ENCODE measurements at places on chromosomes 5 and 9.

GRCh38 chr9:117458066-117458465 is 43.2 kb upstream of the ASTN2 start:
- no peak for DNase-seq

- no peak for DNase-seq
These were observed 399.3 kb upstream of the CDH9 start for GRCh38 chr5:27437594-27438200.

- no peak for DNase-seq
These were observed 61.1 kb upstream of the UNC5A start for GRCh38 chr5:176748967-176749935.

- DNase-seq: peak; percentile 58
These were observed 105.2 kb downstream of the SH3TC2 start for GRCh38 chr5:148957591-148958202.

GRCh38 chr9:21801683-21802417 is 586 bp upstream of the MTAP start:
- DNase-seq: peak; percentile 62

- no peak for DNase-seq
These were observed 61.7 kb upstream of the SHB start for GRCh38 chr9:38130724-38131123.

- no peak for DNase-seq
These were observed 416.3 kb downstream of the PIK3R1 start for GRCh38 chr5:68631884-68632283.

DNA sequence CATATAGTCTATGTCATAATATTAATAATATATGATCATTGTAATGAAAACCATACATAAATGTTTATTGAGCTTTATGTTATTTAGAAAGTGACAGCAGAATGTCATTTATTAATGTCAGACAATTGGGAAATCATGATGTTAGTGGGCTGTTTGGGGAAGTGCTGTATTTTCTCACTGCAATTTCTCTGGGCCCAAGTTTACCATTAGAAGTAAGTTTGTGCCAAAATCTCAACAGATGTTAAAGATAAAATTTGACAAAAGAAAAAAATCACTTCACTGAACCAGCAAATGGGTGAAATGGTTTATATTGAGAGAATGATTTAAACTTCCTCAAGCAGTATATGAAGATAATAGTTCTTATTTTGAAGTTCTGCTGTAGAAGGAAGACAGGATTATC is 433.2 kb upstream of the SMARCA2 start:
- DNase-seq: no peak

DNA sequence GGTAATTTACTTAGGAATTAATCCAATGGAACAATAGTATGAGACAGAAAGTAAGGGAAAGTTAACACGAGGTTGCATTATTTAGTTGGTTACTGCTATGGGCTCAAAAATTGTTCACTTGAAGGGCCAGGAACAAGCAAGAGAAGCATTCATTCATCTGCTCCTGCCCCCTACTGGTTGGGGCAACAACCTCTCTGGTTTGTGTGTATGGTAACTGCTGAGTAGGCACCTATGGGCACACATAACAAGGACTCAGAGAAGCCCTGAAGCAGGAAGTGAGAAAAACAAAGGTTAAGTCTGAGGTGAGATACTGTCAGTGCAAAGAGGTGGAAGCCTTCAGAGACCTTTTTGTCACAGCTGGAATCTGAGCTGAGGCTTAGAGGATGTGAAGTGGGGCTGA is 34.4 kb upstream of the RANBP6 start:
- DNase-seq: no peak

- DNase-seq: no peak
These were observed 436.5 kb upstream of the SLC30A5 start for GRCh38 chr5:68657055-68657961.

DNA sequence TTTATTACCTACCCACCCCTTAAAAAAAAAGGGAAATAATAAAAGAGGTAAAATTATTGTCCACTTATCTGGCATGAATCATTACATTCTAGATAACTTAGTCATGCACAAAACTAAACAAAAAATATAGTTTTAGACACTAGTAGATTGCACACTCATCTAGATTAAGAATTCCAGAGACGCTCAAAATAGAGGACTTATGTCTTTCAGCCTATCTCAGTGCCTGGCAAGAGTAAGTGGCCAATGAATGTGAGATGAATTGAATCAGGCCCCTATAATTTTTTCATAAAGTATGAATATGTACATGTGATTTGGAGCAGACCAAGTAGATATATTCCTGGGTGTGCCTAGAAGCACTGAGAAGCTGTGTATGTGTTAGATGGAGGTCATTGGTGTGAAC is 2.0 kb upstream of the RXFP3 start:
- DNase-seq: no peak

DNA sequence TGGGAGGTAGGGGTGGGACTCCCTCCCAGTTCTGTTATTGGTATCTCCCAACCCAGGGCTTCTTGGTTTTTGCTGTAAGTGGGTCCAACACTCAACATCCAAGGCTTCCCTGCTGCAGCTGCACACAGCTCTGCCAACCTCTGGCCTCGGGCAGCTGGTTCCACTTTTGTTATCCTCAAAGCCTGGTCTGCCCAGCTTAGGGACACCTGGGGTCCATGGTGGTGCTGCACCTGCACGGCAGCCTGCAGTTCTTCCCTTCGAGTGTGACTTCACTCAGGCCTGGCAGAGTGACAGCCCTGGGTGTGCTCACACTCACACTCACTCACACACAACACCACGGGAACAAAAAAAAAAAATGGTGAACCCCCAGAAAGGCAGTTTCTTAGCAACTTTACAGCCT is 15.3 kb upstream of the SAP30L start:
- no peak for DNase-seq

DNA sequence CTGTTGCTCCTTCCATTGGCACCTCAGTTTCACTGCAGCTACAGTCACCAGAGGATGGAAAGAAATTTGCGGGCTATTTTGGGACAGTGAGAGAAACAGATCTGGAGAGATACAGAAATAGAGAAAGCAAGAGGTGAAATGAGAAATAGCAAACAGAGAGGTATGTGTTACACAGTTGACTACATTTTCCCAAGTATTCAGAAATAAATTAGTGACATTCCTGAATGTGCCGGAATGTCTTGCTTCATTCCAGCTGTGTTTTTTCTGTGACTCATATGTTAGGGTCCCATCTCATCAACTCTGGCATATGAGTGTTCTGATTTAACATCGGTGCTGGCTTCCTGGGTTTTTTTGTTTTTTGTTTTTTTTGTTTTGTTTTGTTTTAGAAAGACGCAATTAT is 63.8 kb upstream of the ZNF462 start:
- DNase-seq: peak; percentile 76

DNA sequence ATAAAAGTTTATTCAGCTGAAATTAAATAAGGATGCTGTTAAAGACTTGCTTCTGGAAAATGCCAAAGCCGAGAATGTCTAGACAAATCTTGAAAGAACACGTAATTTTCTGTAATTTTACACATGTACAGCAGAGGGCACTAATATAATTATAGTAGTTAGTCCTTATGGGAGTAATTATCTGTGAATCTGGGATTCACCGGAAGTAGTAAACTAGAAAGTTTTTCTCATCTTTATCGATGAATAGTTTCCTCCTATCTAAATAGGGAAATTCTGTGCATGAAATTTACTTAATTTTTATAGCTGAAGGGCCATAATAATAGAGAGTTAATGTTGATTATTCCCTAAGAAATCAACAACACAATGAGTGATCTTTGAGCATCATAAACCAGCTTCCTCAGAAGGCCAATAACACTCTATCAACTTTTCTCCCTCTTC is 18.4 kb upstream of the CNTLN start:
- DNase-seq: peak; percentile 5

GRCh38 chr5:177006265-177006972 is at the start of gene UIMC1:
TSS of gene UIMC1 (minus strand) at chr5:177006779. CDS start at chr5:176982615, 24,164 bp downstream.
- DNase-seq: peak; percentile 94

- DNase-seq: no peak
These were observed 29.5 kb downstream of the ZFYVE16 start for GRCh38 chr5:80437326-80437725.

DNA sequence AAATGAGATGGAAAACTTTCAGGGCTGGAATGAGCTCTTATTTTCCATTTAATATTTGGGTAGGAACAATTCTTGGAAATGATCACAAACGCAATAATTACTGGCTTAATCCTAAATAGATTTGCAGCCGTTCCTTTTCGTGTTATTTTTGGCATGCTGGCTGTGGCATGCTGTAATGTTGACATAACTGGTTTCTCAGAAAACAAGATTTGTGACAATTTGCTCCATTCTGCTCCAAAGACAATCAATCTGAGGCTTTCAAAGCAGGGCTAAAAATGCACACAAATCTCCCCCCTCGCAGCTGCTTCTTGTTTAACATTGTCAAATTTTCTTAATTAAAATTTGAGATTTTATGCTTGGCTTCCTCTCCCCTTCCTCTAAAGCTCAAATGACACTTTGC is 151.2 kb downstream of the TTC39B start:
- no peak for DNase-seq

- peak; percentile 20 for DNase-seq
These were observed 572 bp downstream of the CDK5RAP2 start for GRCh38 chr9:120579139-120580050.

DNA sequence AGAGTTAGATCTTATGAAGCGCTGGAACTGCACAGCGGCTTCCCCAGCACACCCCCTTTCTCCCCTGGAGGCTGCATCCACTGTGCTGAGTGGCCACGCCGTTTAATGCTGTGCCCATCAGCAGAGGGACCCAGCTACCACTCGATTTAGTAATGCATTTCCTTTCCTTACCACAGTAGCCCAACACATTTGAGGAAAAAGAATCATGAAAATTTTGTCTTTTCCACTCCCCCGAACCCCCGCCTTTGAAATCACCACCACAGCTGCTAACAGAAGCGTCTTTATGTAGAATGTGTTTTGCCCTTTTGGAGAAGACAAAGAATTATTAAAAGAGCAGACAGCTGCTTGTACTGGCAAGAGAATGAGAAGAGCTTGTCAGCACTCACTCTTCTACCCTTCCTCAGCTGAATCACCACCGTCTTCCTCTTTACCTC is 73.2 kb downstream of the ACER2 start:
- no peak for DNase-seq

DNA sequence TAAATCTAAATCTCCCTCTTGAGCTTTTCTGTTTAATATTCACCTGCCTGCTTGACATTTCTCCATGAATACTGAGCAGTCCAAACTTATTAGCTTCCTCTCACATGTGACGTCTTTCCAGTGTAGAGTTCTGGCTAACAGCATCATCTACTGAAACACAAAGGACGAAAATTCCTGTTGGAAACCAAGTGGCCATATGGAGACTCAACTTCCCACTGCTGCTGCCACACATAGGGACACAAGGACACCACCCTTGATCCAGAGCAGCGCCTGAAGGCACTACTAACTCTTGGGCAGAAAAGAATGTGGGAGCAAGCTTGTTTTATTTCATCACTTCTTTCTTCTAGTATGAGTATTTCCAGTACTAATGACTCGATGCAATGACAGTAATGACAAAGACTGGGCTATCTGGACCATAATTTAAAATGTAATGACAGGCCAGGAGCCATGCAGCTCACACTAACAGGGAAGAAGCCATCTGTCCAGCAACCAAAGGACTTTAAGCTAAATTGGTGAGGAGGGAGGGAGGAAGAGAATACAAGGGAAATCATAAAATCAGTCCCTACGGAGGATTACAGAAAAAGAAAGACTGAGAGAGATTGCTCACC is 19.2 kb downstream of the RNF130 start:
- no peak for DNase-seq

GRCh38 chr5:178502401-178503100 is 87.6 kb downstream of the COL23A1 start:
- peak; percentile 56 for DNase-seq

GRCh38 chr5:16538006-16538405 is 72.4 kb upstream of the ZNF622 start:
- DNase-seq: no peak

GRCh38 chr5:168152660-168153059 is 138.8 kb upstream of the WWC1 start:
- no peak for DNase-seq

- DNase-seq: no peak
These were observed 437.9 kb upstream of the PAPPA start for GRCh38 chr9:115715666-115716065.

DNA sequence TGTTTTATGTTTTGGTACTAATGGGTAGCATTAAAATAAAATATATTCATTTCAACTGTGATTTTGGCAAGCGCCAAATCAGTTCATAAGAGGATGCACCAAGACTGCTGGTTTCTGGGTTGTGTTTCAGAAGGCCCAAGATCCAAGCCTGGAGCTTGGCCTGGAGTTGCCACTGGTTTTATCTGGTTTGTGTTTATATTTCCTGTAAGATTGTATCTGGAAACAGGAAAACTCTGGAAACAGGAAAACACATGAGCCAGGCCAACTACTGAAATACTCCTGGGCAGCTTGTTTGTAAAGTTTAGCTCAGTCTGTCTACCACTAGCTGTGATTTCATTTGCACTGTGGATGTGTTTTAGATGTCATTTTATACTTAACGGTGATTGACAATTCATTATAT is 5.5 kb downstream of the FSTL4 start:
- DNase-seq: no peak

- DNase-seq: no peak
These were observed 239.0 kb downstream of the AUH start for GRCh38 chr9:91122755-91123154.

DNA sequence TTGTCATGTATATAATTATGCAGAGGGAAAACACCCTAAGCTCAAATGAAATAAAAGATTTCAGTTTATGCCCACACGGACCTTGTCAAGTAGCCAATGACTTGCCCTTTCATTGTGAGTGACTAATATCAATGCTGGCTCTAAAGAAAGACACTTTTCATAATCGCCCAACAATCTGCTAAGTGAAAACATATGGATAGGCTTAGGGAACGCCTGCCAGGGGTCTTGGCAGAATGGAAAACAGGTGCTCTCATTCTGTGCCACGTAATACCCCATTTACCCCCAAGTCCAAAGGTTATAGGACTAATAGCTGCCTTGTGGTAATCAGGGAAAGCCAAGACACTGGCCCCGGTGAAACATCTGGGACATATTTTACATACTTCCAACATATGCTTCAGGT is 157.7 kb downstream of the SLF1 start:
- no peak for DNase-seq

DNA sequence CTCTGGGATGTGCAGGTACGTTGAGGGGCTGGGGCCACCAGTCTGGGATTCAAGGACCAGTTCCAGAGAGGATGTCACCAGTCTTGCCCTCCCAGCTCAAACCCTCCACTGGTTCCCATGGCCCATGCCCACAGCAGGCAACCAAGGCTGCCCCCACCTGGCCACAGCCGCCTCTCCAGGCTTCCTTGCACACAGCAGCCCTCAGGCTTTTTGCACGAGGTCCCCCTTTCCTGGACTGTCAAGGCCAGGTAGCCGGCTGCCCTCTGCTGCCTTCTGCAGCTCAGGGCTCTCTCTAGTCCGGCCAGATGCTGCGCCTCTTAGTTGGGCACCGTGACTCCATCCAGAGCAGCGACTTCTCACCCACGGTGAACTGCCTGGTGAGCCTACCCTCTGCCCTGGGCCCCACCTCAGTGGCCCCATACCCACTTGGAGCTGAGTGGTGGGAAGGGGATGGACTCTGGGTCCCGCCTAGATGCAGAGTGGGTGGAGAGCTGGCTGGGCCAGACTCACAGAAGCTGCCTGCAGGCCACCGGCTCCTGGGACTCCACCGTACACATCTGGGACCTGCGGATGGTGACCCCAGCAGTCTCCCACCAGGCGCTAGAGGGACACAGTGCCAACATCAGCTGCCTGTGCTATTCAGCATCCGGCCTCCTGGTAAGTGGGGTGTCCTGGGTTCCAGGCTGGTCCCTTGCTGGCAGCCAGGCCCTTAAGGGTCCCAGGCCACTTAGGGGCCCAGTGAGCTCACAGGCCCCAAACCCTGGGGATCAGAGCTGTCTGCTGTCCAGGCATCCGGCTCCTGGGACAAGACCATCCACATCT is 2.9 kb downstream of the WDR38 start:
- peak; percentile 30 for DNase-seq
